ENCODE measurements at places on chromosomes 4 and X. TPM values are rescaled to one million over a fixed set of nuclear protein-coding genes. Genes with fewer than 3 reads are reported as not detected.

Gene FHDC1
- 7.9 TPM for total RNA-seq

Gene SCD5
- 79.3 TPM for total RNA-seq

Gene ESX1
- total RNA-seq: not detected

Gene SSX2B
- total RNA-seq: not detected

Gene CYP4V2
- 45.8 TPM for total RNA-seq

Gene GAGE12F
- not detected for total RNA-seq

Gene ZCCHC12
- not detected for total RNA-seq

Gene LRPAP1
- total RNA-seq: 103 TPM

Gene ATOH1
- total RNA-seq: not detected

DNA sequence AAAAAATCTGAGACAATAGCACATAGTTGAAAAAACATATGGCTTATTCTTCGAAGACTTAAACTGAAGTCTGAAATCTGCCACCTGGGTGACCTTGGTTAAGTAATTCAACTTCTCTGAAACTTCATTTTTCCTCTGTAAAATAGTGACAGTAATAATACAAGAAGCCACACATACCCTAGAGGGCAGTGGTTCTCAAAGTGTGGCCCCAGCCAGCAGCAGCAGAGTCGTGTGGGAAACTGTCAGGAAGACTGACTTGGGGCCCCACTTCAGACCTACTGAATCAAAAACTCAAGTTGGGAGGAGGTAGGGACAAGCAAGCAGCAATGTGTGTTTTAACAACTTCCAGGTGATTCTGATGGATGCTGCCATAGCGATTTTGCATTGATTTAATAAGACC lies 249.9 kb downstream of the HNRNPD start:
- no peak overlapping the region for H3K4me3 ChIP-seq
- H3K27me3 ChIP-seq: no peaks in the 10 kb centered on the region
- no peak for DNase-seq
- H3K4me1 ChIP-seq: no peaks in the 10 kb centered on the region
- H3K27ac ChIP-seq: no peak overlapping the region
- H3K36me3 ChIP-seq: no peaks in the 10 kb centered on the region

GRCh38 chrX:15579778-15580747 lies 20.7 kb downstream of the ACE2 start:
- no peak for DNase-seq
- no peak overlapping the region for H3K4me3 ChIP-seq
- no peaks in the 10 kb centered on the region for H3K36me3 ChIP-seq
- peaks cover 10% of the 10 kb centered on the region for H3K27me3 ChIP-seq
- H3K27ac ChIP-seq: no peak overlapping the region

DNA sequence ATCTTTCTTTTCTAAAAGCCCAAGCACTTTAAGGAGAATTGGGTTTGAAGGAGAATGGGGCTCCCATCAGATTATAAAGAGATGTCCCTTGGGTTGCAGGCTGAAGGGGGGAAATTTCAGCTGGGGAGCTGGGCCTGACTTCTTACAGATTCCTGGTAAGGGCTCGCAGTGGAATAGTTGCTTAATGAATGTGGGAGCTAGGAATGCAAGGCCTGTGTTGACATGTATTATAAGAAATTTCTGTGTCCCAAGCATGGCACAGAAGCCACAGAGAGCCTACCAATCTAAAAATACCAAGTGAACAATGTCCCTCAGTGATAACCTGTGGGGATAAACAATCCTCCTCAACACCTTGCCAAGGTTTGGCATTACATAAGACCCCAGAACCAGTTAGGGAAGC lies 39.3 kb upstream of the WNK3 start:
- DNase-seq: no peak
- no peaks in the 10 kb centered on the region for H3K4me1 ChIP-seq
- no peak overlapping the region for H3K4me3 ChIP-seq
- no peaks in the 10 kb centered on the region for H3K36me3 ChIP-seq
- H3K27me3 ChIP-seq: no peaks in the 10 kb centered on the region

DNA sequence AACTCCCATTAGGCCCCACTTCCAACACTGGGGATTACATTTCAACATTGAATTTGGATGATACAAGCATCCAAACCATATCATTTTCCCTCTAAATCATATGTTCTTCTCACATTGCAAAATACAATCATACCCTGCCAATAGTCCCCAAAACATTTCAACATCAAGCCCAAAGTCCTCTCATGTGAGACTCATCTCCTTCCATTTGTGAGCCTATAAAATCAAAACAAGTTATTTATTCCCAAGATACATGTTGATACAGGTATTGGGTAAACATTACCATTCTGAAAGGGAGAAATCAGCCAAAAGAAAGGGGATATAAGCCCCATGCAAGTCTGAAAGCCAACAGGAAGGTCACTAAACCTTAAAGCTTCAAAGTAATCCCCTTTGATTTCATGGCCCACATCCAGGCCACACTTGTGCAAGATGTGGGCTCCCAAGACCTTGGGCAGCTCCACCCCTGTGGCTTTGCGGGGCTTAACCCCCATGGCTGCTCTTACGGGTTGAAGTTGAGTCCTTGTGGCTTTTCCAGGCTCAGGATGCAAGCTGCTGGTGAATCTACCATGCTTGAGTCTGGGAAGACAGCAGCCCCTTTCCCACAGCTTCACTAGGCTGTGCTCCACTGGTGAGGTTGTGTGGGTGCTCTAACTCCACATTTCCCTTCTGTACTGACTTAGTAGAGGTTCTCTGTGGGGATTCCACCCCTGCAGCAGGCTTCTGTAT lies 40.6 kb upstream of the SERTM2 start:
- no peaks in the 10 kb centered on the region for H3K36me3 ChIP-seq
- no peak for DNase-seq
- no peaks in the 10 kb centered on the region for H3K4me1 ChIP-seq
- H3K27me3 ChIP-seq: no peaks in the 10 kb centered on the region
- H3K4me3 ChIP-seq: no peak overlapping the region

- no peaks in the 10 kb centered on the region for H3K27me3 ChIP-seq
- DNase-seq: no peak
- no peak overlapping the region for H3K4me3 ChIP-seq
Measured at GRCh38 chrX:36957425-36958328, 50.5 kb upstream of the FAM47C start.

GRCh38 chr4:182916483-182917181 lies 554 bp downstream of the DCTD start:
- peaks cover 19% of the 10 kb centered on the region for H3K4me1 ChIP-seq
- peaks cover 39% of the 10 kb centered on the region for H3K36me3 ChIP-seq
- H3K4me3 ChIP-seq: peak overlapping the region; percentile 77
- H3K27me3 ChIP-seq: no peaks in the 10 kb centered on the region
- peak overlapping the region; percentile 82 for H3K27ac ChIP-seq

- H3K27me3 ChIP-seq: no peaks in the 10 kb centered on the region
- H3K36me3 ChIP-seq: no peaks in the 10 kb centered on the region
- DNase-seq: no peak
Measured at GRCh38 chr4:183962419-183962818, 57.3 kb downstream of the STOX2 start.

DNA sequence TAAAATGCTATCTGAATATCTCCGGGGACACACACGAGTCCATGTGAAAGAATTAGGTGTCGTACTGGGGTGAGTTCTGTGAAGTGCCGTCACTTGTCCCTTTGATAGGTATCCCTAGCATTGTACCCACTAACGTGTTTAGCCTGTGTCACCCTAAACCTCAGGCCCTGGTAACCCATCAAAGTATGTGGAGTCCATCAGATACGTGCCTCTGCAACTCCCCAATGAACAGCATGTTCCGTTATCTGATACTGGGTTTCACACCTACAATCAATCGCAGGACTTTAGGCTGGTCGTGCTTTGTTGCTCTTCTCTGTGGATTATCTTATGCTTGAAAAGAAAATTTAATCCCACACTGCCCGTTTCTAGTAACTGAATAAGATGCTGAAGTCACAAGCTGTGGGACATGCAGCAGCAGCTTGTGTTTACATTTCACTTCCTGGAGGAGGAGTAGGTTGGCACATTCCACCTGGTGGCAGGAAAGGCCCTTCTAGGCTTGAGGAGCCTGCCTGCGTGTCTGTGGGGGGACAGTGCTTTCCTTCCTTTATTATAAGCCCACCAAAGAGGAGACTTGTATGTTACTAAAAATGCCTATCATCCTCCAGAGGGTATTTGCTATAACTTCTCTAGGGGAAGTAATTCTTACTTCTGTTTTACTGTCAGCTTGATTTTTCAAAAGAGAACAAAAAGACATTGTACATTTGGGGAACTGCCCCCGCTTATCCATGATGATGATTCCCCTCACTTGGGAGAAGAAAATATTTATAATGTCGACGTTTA lies 127.2 kb downstream of the FNIP2 start:
- H3K36me3 ChIP-seq: peaks cover 54% of the 10 kb centered on the region
- DNase-seq: no peak
- no peaks in the 10 kb centered on the region for H3K27me3 ChIP-seq
- H3K4me1 ChIP-seq: no peaks in the 10 kb centered on the region
- no peak overlapping the region for H3K4me3 ChIP-seq

DNA sequence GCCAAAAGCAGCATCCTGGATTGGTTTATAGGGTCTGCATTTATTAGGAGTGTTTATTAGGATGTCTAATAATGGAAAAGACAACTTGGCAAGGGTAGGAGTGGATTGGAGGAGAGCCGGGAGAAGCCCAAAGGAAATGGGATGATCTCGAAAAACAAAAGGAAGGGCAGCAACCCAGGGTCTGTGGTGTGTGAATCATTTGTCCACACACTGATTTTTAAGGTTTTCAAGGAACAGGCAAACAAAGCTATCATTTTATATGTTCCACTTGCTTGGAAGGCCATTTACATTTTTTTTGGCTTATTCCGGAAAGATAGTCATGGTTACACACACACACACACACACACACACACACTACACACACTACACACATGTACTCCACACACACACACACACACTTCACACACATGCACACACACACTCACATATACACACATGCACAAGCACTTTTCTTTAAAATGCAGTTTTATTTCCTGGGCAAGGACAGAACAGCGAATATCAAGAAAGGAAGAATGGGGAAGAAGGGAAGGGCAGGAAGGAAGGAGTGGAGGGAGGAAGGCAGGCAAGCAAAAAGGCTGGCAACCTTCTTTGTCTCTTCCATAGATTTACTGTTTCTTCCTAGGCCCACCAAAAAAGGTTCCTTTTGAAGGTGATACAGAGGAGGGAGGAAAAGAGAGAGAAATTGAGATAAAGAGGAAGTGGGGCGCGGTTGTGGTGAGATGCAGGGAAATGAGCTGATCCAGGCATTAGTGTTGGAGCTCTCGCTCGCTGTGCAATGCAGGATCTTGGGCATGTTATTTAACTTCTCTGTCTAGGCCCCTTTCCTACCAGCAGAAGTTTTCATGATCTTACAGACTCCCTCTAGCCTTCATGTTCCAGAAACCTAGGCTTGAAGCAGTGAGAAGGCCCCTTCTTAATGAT lies 88.6 kb upstream of the MAML3 start:
- no peak overlapping the region for H3K27ac ChIP-seq
- DNase-seq: no peak
- H3K36me3 ChIP-seq: no peaks in the 10 kb centered on the region
- peaks cover 26% of the 10 kb centered on the region for H3K4me1 ChIP-seq

DNA sequence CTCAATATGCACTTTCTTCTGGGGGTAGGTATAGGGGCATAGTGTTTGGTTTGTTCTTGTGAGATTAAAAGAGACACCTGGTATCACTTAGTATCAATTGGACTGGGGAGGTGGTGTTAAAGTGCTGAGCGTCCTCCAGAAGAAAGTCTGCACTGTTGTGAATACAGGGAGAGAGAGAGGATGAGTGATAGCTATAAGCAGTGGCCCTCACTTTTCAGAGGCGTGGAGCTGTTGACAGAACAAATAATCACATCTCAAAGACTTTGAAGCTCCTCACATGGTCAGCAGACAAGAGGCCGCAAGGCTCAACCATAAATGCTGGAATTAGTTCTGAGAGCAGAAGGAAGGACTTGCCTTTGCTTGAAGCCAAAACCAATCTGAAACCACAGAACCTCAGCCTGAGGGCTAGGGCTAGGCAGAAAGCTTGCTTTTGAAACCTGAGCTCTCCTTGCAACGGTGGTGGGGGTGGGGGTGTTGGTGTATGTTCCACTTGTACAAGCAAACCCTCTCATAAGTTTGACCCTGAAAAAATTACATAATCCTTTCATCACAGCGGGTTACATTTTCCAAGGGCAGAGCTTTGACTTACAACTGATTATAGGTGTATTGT lies 123.2 kb upstream of the SCML1 start:
- no peaks in the 10 kb centered on the region for H3K4me1 ChIP-seq
- H3K36me3 ChIP-seq: no peaks in the 10 kb centered on the region
- no peak for DNase-seq

- no peaks in the 10 kb centered on the region for H3K36me3 ChIP-seq
- H3K4me1 ChIP-seq: no peaks in the 10 kb centered on the region
- DNase-seq: no peak
- H3K27ac ChIP-seq: no peak overlapping the region
- no peak overlapping the region for H3K4me3 ChIP-seq
- no peaks in the 10 kb centered on the region for H3K27me3 ChIP-seq
Measured at GRCh38 chrX:65136424-65136823, 160.2 kb upstream of the ZC4H2 start.

GRCh38 chr4:98816816-98817215 lies 112.1 kb downstream of the EIF4E start:
- H3K36me3 ChIP-seq: no peaks in the 10 kb centered on the region
- no peaks in the 10 kb centered on the region for H3K27me3 ChIP-seq

DNA sequence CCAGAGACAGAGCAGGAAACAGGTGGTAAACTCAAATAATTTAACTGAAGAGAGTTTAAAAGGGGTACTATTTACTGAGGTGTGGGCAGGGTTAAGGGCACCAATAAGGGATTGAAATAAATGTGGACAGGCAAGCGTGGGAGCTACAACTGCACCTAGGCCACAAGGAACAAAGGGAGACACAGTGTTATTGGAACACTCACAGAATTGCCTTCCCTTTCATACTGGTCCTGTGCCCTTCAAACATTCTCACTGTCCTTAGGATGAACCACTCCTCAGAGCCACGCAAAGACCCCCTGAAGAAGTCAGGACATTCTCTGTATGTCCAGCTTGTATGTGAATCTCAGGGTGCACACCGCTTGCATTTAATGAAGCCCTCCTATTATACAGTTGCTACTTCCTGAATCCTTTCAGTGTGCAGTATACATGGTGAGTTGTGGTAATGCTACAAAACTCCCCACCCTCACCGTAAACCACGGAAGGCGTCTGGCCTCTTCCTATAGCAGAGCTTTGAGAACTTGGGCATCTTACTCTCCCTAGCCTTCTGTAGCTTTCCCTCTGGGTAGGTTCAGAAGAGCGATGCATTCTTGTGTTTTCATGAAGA lies 9.6 kb upstream of the MRPL1 start:
- H3K27me3 ChIP-seq: no peaks in the 10 kb centered on the region
- peaks cover 8% of the 10 kb centered on the region for H3K4me1 ChIP-seq
- H3K4me3 ChIP-seq: no peak overlapping the region

Data from tibial nerve (tissue), 4 donors.